ENCODE measurements at places on chromosomes 3 and 15.

DNA sequence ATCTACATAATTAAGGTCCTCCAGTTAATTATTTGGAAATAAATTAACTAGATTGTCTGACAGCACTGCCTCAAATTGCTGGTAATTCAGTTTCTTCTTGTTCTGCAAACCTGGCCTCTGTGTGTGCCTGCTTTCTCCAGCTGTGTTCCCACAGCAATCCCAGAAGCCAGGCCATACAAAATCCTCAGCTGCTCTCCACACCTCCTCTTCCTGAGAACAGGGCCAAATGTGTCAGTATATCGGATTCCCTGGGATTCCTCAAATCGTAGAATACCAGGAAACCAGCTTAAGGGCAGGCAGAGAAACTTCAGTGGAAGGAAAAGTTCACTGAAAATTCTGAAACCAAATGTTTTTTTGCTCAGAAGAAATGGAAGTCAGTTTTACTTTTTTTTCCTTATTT lies 261.4 kb downstream of the ZMAT3 start:
- no peak for DNase-seq

DNA sequence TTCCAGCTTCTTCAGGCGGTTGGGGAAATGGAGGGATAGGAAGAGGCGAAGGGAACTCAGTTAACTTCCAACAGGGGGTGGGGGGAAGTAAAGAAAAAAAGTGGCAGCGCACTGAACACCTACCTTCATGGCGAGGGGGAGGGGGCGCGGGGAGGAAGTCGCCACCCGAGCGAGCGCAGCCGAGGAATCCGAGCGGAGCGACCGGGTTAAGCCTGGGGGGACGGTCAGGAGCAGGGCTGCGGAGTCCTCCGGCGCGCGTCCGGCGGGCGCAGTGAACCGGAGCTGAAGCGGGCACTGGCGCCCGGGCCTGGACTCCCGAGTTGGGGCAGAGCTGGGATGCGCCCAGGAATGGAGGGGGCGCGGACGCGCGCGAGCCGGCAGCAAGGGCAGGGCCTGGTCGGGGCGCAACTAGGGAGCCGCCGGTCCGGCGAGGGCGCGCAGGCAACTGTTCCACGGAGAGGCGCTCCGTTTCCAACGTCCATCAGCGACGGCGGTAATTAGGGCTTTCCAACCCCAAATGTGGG lies at the start of gene WNT5A:
Gene WNT5A, minus strand, starts transcription at position 450 of the 524 bp plus-strand sequence. Its CDS starts 321 bp downstream, at position 129.
- peak; percentile 30 for DNase-seq

GRCh38 chr3:144189044-144189443 lies 217.4 kb downstream of the DIPK2A start:
- no peak for DNase-seq

DNA sequence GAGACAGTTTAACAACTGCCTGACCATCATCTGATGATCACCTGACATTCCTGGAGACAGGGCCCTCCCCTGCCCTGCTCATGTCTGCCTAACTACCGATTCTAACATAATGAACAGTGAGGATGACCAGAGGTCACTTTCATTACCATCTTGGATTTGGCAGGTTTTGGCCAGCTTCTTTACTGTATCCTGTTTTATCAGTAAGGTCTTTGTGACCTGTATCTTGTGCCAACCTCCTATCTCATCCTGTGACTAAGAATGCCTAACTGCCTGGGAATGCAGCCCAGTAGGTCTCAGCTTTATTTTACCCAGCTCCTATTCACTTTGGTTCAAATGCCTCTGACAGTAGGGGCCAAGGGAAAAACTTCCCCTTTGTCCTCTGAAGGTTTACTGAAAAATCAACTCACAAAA lies 40.2 kb downstream of the METTL6 start:
- DNase-seq, result no peak

- no peak for DNase-seq
Observed at GRCh38 chr3:23068016-23068728, 135.0 kb upstream of the UBE2E2 start.

DNA sequence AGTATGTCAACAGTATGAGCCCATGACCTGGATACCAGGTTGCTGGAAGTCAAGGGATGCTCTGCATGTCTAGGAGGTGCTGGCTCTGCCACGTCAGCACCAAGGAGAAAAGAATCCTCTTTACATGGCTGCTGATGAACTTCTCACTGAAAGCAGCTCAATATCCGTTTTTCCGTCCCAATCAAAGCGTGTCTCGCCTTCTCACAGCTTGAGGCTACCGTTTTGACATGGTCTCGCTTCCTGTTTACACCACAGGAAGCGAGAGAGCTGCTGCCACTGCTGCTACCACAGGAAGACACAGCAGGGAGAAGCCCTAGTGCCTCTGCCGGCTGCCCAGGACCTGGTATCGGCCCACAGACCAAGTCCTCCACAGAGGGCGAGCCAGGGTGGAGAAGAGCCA lies 27.3 kb downstream of the STARD5 start:
- DNase-seq, result no peak

- peak; percentile 41 for DNase-seq
Observed at GRCh38 chr15:45611305-45611704, 23.5 kb upstream of the SQOR start.

DNA sequence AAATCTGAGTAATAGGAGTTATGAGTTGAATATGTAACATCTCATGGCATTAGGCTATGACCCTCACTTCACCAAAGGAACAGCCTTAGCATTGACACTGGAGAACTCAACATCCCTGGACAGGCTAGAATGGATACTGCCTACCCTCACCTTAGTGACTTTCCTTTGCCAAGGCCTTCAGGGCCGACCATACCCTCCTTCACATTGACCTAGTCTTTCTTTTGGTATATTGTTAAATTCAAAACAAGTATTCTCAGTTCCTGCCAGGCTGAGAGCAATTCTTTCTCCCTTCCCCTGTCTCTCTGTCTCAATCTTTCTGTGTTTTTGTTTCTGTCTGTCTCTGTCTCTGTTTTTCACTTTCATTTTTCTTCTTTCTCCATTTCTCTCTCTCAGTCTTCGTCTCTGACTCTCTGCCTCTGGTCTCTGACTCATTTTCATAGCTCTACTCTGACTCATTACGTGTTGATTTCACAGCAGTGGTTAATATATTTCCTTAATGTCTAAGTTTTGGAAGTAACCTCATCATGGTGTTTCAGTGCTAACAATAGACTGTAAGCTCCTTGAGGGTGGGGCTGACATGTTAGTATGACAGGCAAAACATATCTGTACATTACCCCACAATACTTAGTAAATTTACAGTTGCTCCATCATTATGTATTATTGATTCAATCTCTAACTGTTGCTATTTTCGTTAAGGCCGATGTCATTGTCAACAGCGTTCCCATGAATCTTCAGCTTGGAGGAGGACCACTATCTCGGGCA lies 32.5 kb downstream of the PARP15 start:
- peak; percentile 90 for DNase-seq

GRCh38 chr15:90351479-90352106 lies 491 bp upstream of the ZNF774 start:
- DNase-seq, result no peak

GRCh38 chr3:182420741-182421140 lies 372.6 kb upstream of the ATP11B start:
- DNase-seq, result no peak

DNA sequence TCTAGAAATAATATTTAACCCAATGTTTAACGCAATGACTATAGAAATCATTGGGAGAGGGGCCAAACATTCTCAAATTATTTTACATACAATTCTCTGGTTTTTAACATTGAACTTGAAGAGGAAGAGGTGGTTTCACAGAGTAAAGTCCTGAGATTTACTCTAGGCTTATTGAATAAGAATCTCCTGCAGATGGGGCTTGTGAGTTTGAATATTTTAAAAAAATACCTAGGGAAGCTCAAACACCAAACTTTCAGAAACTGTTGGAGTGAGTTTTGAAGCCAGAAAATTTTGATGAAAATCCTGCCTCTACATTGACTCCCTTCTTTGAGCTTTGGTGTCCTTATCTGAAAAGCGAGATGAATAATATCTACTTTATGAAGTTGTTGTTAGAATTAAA lies 906.6 kb downstream of the TUSC7 start:
- DNase-seq, result peak; percentile 2

- no peak for DNase-seq
Observed at GRCh38 chr3:102353805-102354204, 81.0 kb upstream of the ZPLD1 start.

DNA sequence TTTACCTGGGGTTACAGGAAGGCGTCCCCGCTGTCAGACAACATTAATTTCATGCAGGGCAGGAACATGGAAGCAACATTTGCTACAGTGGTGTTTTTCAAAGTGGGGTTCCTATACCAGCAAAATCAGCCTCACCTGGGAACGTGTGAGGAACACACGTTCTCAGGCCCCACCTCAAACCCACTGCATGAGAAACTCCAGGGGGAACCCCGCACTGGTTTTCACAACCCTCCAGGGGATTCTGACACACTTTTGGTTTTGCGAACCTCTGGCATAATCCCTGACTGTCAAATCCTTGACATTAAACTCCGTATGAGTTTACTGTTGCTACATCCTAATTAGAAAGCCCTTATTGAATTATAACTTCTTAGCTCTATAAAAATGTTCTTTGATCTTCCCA lies 127.7 kb downstream of the LRRK1 start:
- DNase-seq, result no peak

DNA sequence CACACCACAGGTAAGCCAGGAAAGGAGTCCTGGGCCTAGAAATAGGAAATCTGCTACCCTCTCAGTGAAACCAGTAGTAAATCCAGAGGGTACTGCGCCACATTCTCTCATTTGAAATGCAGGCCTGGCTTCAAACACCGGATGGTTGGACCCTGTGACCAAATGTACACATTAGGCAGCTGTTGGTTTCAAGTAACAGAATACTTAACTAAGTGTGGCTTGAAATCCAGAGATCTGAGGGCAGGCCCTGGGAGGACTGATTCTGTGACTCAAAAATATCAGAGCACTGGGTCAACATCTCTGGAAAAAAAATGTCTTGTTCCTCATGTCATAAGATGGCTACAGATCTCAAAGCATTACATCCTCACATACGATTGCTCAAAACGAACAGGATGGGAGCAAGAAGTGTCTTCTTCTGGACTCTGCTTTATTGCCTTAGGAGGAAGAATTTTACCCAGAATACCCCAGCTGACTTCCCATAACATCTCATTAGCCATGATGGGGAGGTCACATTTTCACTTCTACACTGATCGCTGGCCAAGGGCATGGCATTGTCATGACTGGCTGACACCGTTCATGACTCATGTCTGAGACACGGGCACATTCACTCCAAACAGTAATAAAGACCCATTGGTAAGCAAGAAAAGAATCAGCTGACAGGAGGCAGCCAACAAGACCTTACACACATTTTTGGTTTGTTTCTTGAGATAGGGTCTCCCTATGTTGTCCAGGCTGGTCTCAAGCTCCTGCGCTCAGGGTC lies 166.0 kb downstream of the ARRDC4 start:
- peak; percentile 14 for DNase-seq

DNA sequence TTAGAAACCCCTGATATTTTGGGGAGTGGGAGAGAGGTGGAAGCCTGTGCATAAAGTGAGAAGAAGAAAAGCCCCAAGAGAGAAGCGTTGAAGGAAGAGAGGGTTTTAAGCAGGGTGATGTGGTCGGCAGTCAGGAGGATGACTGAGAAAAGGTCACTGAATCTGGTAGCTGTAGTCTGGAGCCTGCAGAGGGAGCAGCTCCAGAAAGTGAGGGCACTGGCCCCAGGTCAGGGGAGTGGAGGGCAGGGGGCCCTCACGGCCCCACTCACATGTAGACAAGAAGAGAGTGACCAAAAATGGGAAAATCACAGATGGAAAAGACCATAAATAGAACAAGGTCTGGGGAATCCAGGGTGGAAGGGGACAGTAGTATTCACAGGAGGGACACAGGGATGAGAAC lies 105.5 kb downstream of the RYK start:
- DNase-seq, result no peak

GRCh38 chr3:46908294-46908985 lies 30.9 kb downstream of the PTH1R start:
- DNase-seq, result peak; percentile 61

DNA sequence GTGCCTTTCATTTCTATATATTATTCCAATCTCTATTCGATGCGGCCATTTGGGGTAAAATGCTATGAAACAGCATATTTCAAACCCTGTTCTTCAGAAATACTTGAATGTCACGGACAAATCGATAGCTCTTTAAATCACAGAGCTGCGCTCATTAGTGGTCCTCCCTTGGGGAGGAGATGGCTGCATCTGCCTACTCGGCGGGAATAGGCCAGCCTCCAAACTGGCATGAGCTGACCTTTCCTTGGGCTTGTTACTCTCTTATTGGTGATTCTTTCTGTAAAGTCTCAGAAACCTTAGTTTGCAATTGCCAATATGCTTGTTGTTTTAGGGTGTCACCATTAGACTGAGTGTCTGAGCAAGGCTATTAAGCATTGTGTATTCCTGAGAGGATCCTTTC lies 120.9 kb downstream of the BDH1 start:
- no peak for DNase-seq

- no peak for DNase-seq
Observed at GRCh38 chr3:37920156-37920699, 58.5 kb downstream of the CTDSPL start.

- DNase-seq, result no peak
Observed at GRCh38 chr15:100298257-100298656, 43.5 kb downstream of the ADAMTS17 start.

GRCh38 chr3:117842086-117842485 lies 1132.5 kb downstream of the TUSC7 start:
- DNase-seq, result no peak

- no peak for DNase-seq
Observed at GRCh38 chr15:70160803-70161565, 63.3 kb upstream of the TLE3 start.

GRCh38 chr3:109387201-109387600 lies 49.9 kb upstream of the DPPA4 start:
- no peak for DNase-seq

- peak; percentile 85 for DNase-seq
Observed at GRCh38 chr3:157248590-157249422, 88.9 kb upstream of the CCNL1 start.

DNA sequence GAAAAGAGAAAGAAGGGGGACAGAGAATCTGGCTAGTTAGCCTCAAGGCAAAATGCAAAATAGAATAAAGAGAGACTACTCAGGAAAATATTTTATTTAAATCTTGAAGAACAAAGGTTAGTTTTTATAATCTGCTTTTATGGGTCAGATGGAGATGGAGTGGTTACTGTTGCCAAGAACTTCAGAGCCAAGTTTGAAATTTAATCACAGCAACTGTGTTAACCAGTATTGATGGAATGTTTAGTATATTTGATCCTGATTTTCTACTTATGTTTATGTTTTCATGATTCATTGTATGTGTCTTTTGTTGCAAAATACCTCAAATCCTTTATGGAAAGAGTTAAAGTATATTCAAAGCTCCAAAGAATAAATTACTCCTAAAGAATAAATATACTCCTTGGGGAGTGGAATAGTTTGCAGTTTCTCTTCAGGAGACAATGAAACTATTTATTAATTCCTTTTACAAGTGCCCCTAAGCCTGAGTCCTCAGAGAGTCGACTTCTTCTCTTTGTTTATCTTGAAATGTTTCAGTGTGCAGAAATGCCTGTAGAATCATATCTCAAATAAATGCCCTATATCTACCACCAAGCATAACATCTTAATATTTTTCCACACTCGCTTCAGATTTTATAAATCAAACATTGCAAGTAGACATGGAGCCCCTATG lies 60.9 kb upstream of the THSD4 start:
- no peak for DNase-seq

GRCh38 chr3:53238051-53238850 lies 17.6 kb downstream of the TKT start:
- peak; percentile 91 for DNase-seq

- no peak for DNase-seq
Observed at GRCh38 chr3:168091941-168092340, 3.8 kb downstream of the GOLIM4 start.

GRCh38 chr15:35630985-35631384 lies 85.0 kb upstream of the DPH6 start:
- no peak for DNase-seq

- no peak for DNase-seq
Observed at GRCh38 chr3:87615506-87615905, 339.1 kb upstream of the POU1F1 start.
